ENCODE measurements at places on chromosomes 5 and 9.

GRCh38 chr5:111739416-111739815, 17.6 kb downstream of the NREP start:
- no peak for DNase-seq

- no peak for DNase-seq
Measured at GRCh38 chr5:7576023-7576715, 180.2 kb downstream of the ADCY2 start.

DNA sequence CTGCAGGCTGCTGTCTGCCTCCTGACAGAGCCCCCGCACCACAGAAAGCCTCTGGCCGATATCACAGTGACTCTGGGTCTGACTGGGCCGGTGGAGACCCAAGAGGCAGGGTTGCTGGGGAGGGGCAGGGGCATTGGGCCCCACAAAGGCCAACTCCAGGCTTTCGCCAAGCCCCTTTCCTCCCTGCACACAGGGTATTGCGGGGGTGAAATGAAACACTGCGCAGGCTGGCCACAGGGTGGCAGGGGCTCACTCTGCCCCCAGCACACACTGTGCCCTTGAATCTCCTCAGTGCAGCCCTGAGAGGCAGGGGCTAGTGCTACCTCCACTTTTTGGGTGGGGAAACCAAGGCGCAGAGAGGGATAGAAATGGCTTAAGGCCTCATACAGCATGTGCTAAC, 44.6 kb downstream of the BARX1 start:
- no peak for DNase-seq

GRCh38 chr9:34651321-34651720, 664 bp upstream of the IL11RA start:
- no peak for DNase-seq

- DNase-seq: no peak
Measured at GRCh38 chr5:74885170-74885569, 19.0 kb upstream of the FAM169A start.

GRCh38 chr5:160233215-160233614, 3.9 kb downstream of the FABP6 start:
- no peak for DNase-seq

DNA sequence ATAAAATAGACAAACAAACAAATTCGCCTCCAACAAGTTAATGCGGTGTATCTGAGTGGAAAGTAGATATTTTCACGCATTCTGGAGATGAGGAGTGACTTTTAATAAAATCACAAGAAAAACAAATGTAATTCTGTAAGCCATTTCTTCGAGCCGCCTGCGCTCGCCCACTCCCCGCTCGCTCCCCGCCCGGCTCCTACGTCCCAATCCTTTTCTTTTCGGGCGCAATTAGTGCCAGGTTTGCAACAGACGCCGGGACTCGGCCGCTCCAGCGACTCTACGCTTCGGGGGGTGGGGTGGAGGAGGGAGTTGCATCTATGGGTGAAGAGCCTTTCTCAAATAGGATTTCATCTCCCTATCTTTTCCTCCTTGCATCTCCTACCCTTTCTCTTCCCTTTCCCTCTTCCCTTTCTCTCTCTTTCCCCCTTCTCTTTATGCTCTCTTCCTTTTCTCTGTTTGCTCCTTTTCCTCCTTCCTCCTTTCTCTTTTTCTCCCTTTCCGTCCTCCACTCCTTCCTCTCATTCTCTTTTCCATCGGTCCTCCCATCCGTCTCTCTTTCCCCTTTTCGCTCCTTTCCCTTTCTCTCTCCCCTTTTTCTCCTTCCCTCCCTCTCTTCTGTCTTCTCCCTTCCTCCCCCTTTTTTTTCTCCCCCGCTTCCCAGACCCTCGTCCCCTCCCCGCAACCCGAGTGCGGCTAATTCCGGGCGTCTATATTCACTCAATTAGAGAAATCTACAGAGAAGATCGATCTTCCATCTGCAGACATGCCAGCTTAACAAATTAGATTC, 6.1 kb upstream of the OTP start:
- DNase-seq: no peak

- peak; percentile 56 for DNase-seq
Measured at GRCh38 chr9:135224286-135224877, 136.9 kb downstream of the OLFM1 start.

DNA sequence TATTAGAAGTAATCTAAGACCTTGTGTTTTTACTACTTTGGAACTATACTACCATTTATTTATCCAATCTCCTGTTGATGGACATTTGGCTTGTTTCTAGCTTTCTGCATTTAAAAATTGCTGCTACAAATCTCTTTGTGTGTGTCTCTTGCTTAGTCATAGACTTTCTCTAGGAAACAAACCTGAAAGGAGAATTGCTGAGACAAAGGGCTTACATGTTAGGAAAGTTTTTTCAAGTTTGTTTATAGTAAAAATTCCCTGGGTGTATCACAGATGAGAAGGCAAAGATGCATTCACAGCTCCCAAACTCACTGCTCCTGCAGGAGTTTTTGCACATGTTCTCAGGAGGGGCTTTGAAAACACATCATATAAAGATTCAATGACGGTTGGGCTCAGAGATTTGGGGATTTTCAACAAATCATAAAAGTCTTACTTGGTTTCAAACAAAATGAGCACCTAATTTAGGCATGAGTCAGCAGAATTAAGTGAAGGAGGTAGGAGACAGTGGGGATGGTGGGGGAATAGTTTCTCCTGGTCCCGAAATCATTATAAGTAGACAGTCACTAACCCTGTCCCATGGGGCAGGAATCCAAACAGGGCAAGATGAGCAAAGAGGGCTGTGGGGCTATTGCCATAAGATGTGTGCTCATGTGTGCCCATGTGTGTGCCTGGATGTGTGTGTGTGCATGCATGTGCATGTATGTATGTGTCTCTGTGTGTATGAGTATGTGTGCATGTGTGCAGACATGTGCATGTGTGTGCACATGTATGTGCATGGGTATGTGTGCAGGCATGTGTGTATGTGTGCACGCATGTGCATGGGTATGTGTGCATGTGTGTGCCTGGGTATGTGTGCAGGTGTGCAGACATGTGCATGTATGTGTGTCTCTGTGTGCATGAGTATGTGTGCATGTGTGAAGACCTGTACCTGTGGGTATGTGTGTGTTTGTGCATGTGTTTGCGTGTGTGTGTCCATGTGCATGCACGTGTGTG, 43.4 kb upstream of the S1PR3 start:
- no peak for DNase-seq

GRCh38 chr9:22898591-22898990, 452.0 kb downstream of the DMRTA1 start:
- no peak for DNase-seq

DNA sequence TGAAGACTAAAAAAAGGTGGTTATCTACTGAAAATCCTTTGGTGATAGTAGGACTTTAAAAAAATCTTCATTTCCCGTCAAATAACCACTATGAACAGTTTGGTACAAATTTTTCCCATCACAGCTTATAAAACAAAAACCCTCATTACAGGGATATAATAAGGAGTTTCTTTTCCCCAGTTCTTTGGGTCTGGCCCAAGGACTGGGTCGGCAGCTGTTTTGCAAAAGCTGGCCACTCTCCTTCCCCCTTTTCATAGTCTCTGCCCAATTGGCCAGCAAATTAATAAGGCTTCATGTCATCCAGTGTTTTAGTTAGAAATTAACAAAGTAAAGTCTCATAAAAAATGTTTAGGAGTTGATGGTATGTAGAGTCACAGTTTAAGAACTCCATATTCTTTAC, 47.0 kb upstream of the PDE8B start:
- no peak for DNase-seq

- no peak for DNase-seq
Measured at GRCh38 chr5:151067632-151068432, 13.0 kb downstream of the TNIP1 start.
